ENCODE measurements at places on chromosomes 5 and 9.

DNA sequence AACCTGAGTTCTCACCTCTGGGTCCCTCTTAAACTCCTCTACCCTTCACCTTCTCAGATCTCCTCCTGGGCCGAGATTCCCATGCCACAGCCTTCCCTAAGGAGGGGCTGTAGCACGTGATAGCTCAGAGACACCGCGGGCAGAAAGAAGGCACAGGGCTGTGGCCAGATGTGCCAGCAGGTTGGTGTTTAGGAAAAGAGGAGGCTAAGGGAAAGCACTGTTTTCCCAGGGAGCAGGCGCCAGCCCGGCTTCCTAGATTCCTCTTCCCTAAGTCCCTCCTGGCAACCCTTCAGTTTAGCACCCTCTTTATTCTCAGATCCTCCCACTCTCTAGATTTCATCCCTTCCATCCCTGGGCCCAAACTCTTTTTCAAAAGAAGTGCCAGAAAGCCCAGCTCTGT lies 59.4 kb upstream of the CCNG1 start:
- DNase-seq: peak; percentile 15

DNA sequence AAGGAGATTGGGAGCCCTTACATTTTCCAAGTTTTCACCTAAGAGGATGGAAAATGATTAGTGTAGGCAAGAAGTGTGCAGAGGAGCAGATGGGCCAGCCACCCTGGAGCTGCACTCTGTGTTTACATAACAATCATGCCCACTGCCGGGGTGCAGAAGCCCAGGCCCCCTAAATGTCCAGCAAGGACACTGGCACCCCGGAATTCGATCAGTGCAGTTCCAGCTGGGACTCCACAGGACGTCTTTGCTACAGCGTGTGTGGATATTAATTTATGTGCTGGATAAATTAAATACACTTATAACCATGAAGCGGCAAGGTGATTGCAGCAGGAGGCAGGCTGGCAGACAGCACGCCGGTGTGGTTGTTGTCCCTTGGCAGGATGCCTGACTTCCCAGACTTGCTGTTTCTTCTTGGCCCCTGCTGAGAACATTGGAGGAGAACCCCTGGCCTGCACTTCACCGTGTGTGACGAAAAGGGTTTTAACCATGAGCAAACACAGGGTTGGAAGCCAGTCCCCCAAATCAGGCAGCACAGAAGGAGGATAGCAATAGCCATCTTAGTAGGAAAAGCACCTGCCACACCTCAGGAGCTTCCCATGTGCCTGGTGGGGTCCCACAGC lies 73.7 kb downstream of the GADD45G start:
- DNase-seq: no peak

GRCh38 chr9:134371731-134372130 lies 45.5 kb downstream of the RXRA start:
- no peak for DNase-seq

- DNase-seq: no peak
Measured at GRCh38 chr9:135926402-135927194, 19.3 kb upstream of the CAMSAP1 start.

- DNase-seq: no peak
Measured at GRCh38 chr5:96527768-96528661, 95.0 kb upstream of the PCSK1 start.

- no peak for DNase-seq
Measured at GRCh38 chr5:22918511-22918910, 65.4 kb upstream of the CDH12 start.

GRCh38 chr5:168801567-168801966 lies 222.4 kb upstream of the PANK3 start:
- DNase-seq: no peak

DNA sequence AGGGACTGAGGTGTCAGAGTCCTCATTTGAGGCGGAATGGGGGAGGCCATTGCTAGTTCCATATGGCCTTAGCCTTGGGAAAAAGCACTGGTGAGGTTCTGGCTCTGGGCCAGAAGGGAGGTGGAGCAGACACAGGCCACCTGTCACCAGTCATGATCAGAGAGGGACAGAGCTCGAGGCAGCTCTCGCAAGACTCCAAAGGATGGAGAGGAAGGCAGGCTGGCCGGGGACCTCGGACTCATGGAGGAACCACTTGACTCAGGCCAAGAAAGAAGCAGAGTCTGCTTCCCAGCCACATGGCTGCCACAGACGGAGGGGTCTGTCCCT lies 29.2 kb upstream of the NSMF start:
- DNase-seq: no peak

- DNase-seq: no peak
Measured at GRCh38 chr5:135399794-135400542, 937 bp upstream of the MACROH2A1 start.

DNA sequence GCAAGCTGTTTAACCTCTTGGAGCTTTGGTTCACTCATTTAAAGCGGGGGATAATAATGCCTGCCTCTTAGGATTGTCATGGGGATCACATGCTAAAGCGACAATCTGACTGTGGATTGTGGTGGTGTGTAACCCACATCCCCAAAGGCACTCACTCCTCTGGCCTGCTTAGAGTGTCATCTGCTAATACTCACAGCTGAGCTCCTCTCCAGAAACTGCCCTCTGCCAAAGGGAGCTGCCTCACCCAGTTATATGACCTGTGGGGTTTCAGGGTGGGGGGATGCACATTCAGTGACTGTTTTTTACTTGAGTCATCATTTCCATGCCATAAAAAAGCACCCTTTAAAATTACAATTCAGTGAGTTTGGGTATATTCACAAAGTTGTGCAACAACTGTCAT lies 110.0 kb upstream of the SPOCK1 start:
- no peak for DNase-seq

- DNase-seq: peak; percentile 10
Measured at GRCh38 chr9:28365020-28365640, 791.8 kb upstream of the C9orf72 start.

GRCh38 chr9:91908293-91908623 lies 41.8 kb downstream of the ROR2 start:
- no peak for DNase-seq

DNA sequence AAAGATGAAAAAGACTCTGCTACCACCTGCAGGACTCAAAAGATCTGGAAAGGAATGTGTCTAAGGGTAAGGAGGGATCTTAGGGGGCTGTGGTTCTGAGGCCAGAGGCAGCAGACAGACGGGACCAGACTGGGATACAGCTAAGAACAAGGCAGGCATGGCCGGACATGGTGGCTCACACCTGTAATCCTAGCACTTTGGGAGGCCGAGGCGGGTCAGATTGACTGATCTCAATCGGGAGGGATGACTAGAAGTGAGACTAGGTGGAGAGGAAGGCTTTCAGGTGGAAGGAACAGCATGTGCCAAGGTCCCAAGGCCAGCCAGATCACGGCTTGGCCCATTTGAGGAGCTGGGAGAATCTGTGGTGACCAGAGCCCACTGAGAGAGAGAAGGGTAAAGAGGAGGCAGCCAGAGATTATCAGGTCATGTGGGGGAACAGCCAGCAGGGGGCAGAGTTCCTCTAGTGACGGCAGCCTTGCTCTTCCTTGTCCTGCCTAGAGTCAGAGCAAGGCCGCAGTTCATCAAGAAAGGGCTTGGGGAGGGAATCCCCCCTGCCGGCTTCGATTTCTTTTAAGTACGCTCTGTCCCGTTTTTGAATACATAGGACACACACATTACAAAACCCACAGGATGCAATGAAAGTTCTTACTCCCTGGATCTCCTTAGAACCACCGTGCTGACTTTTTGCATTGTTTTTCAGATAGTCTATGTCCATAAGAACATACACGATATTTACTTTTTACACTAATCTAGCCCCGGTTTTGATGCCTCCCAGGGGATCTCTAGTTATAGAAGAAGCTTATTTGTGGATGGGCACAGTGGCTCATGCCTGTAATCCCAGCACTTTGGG lies 2.6 kb upstream of the OLFML2A start:
- DNase-seq: peak; percentile 87

GRCh38 chr5:133408322-133408721 lies 204.0 kb downstream of the FSTL4 start:
- DNase-seq: no peak

DNA sequence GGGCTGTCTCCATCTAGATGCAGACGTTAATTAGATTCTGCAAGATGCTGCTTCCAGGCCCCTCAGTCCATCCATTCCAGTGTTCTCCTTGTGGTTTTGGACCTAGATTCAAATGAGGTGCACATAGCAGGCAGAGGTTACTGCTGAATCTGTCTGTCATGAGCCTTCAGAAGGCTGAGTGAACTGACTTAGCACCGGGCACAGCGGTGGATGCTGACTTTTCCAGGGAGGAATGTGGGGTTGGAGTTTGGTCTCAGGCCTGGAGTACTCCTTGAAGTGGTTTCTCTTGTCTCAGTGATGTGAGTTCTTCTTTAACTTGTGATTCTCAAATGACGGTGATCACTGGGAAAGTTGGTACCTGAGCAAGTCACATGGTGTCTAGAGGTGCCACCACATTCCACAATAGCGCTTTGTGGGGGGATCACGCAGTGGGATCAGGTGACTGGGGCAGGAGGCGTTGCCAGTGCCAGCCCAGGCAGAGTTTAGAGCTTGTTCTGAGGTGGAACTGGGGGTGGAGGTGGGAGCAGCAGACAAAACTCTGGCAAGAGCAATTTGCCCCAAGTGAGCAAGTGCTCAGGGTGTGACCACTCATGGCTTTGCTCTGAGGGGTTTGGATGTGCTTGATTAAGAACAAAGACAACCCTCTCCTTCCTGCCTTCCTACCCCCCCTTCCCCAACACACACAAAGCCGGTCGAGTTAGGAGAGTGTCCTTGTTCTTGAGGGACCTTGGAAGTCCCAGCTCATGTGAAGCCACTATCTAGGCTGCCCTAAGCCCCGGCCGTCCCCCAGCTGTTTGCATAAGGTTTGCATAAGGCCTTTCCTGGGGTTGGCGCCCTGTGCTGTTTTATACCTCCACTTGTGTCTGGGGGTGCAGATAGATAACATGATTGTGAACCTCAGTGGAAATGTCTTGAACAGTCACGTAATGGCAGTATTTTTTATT lies 25.1 kb downstream of the JADE2 start:
- no peak for DNase-seq

DNA sequence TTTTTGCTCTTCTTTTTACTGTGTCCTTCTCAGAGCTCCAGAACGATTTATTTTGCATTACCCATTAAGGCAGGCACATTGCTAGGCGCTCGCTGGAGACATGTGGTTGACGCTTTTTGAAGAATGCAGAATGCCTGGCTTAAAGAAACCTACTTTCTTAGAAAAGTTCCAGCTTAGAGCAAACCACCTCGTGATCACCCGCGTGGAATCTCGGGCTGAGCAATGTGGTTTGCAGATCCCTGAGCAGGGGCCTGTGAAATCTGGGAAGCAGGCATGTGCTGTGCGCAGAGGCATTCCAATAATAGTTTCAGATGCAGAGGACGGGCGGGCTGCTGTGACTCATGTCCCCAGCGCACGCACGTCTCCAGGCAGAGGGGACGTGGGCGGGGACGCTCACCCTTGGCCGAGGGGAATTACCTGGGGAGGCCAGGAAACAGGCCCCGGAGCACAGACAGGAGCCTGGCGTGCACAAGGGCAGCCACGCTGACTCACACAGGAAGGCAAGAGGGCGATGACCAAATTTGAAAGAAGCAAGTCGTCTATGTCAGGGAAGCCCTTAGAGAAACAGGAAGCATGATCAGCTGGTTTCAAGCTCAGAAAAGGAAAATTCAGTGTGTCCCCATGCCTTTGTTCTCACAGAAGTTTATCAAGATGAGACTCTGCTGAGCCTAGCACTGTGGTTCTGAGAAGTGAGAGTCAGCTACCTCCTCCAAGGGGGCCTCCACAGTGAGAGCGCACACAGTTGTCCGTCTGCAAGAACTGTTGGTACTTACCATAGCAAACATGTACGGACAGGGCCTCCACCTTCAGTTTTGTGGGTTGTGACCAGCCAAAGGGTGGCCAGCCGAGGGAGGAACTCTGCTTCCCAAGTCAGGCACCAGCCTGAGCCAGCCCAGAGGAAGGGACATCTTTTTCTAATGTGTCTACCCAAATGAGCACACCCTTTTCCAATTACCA lies 218.6 kb downstream of the PIK3R1 start:
- DNase-seq: peak; percentile 78

GRCh38 chr5:125696762-125697161 lies 726.4 kb upstream of the GRAMD2B start:
- no peak for DNase-seq

GRCh38 chr9:4704129-4704528 lies 24.8 kb downstream of the CDC37L1 start:
- no peak for DNase-seq

- no peak for DNase-seq
Measured at GRCh38 chr9:111632695-111633388, 1.7 kb downstream of the DNAJC25 start.

- no peak for DNase-seq
Measured at GRCh38 chr5:150082889-150083288, 3.5 kb downstream of the CSF1R start.

GRCh38 chr5:175202463-175203068 lies 241.4 kb downstream of the DRD1 start:
- no peak for DNase-seq

DNA sequence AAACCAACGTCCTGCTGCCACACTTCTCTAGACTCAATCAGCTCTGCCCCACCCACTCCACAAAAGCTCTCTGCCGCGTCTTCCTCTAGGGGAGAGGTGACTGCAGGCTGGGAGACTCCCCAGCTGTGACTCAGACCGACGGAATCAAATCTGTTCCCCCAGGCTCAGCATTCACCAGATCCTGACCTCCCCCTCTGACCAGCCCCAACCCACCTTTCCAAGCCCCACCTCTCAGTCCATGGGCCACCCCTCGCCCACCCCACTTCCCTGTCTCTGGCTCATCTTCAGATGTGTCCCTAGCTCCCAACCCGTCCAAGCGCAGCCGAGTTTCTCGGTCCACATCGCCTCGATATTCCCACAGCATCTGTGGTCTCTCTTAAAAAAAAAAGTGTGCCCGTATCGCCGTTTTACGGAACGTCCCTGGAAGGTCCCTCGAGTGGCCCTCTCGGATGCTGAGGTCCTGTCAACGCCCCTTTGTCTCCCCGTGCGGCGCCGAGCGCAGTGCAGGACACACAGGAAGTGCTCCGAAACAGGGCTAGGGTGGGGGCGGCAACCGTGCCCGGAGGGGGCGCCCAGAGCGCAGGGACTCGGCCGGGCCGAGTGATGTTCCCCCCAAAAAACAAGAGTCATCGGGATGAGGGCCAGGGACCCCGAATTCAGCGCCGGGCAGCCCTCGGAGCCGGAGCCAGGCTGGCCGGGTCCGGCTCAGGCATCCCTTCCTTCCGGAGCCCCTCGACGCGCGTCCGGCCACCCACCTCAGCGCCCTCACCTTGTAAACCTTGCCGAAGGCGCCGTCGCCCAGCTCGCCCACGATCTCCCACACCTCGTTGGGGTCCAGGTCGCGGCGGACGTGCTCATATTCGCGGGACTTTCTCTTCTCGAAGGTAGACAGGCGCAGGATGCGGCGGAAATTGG lies 649 bp downstream of the STK10 start:
- DNase-seq: peak; percentile 48

DNA sequence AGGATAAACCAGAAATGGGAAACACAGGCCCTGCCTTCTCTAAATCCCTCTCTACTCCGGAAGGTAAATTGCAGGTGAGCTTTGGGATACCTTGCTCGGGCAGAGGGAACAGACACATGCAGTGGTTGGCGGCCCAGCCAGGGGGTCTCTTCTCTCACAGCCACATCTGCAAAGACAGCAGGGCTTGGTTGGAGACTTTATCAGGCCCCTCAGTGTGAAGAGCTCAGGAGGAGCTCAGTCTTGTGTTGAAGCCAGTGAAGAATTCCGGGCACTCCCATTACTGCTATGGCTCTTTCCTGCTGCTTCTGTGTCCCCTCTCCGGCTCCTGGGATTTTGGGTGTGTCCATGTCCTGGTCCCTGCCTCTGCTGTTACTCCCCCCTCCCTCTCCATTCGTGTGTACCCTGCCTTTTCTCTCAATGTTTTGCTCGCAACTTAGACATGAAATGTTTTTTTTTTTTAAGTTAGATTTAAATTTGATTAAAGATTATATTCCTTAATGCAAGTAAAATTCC lies 99.8 kb downstream of the TRIO start:
- no peak for DNase-seq

All from dorsolateral prefrontal cortex (tissue), 122 donors.